ENCODE measurements at places on chromosomes 5 and 9. TPM values are rescaled to one million over a fixed set of nuclear protein-coding genes. Genes with fewer than 3 reads are reported as not detected.
A peak's percentile ranks its signal among the peaks of the same experiment; 100 is the strongest.

DNA sequence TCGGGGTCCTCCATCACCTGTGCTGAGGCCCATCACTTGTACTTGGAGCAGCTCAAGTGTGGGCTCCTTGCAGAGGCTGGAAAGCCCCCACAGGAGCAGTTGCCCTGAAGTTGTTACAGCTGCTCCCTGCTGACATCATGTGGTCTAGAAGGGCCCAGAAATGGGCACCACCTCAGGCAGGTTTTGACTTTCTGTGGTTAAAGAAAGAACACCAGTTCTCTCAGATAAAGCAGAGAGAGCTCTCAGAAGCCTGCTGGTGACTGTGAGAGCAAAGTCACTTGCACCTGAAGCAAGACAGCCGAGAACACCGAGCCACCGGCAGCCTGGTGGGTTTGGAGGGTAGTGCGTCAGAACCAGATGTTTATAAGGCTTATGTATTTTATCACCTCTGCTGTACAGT lies 70.4 kb downstream of the MVB12B start:
- H3K36me3 ChIP-seq, result no peaks in the 10 kb centered on the region
- peaks cover 40% of the 10 kb centered on the region for H3K4me1 ChIP-seq
- no peak overlapping the region for H3K27ac ChIP-seq

- no peaks in the 10 kb centered on the region for H3K4me1 ChIP-seq
- no peaks in the 10 kb centered on the region for H3K36me3 ChIP-seq
- DNase-seq, result no peak
- H3K27me3 ChIP-seq, result no peaks in the 10 kb centered on the region
- no peak overlapping the region for H3K4me3 ChIP-seq
These were observed 74.7 kb downstream of the PPARGC1B start for GRCh38 chr5:149804478-149805450.

DNA sequence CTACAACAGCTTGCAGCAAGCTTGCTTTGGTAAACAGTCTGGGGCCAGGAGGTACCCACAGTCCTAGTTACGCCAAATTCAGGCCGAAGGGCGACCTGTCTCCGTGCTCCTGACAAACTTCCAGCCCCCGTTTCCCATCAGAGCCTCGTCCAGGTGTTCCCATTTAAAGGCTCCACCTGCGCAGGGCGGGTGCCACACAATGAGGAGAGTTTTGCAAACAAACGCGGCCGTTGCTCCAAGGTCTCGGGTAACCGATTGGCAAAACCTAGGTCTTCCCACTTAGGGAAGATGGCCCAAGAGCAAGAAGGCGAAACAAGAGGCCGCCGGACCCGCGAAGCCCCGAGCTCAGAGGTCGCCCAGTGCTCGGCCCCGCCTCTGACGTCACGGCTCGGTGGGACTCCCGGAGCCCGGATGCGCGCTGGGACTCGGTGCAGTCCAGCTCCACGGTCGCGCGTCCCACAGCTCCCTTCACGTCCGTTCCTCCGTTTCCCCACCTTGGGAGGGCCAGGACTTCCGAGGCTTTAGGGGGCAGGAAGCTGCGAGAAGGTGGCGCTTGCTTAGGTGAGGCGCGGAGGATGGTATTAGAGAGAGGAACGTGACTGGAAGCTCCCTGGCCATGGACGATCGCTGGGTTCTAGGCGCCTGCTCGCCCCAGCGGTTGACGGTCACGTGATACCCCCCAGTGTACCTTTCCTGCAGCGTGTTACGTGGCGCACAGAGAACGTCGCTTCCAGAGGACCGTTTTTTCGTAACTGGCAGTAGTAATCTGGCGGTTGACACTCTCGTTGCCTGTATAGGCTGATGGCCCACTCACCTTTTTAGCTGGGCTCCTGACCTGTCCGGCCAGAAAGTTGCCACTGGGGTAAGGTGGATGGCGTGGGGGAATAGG lies 41.8 kb upstream of the KDM4C start:
- no peaks in the 10 kb centered on the region for H3K36me3 ChIP-seq
- DNase-seq, result peak; percentile 58
- peaks cover 6% of the 10 kb centered on the region for H3K4me1 ChIP-seq
- peak overlapping the region; percentile 91 for H3K27ac ChIP-seq

DNA sequence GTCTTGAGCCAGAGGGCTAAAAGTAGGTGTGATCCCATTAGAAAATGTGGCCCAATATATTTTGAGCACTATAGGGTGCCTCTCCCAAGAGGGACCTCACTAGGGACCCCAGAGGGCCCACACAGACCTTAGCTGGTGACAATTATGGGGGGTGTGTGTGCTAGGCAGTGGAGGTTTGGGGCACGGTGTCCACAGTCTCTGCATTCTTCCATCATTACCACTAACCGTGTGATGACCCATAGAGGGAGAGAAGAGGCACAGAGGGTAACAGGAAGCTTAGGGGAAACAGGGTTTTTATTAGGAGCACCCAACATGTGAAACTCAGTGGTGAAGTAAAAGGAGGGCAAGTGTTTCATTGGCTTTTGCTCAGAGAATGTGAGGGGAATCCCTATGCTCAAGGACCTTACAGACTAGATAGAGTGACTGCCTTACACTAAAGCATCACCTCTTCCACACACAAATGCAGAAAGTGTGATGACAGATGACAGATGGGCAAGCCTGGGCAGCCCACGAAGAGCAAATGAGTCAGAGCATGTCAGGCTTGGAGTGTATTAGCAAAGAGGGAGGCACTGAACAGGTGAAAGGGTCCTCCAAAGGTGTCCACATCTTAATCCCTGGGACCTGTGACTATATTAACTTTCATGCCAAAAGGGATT lies 2.5 kb upstream of the ACTL7A start:
- H3K4me1 ChIP-seq, result peaks cover 5% of the 10 kb centered on the region
- no peaks in the 10 kb centered on the region for H3K27me3 ChIP-seq
- H3K27ac ChIP-seq, result no peak overlapping the region
- no peak for DNase-seq
- no peaks in the 10 kb centered on the region for H3K36me3 ChIP-seq

- no peaks in the 10 kb centered on the region for H3K36me3 ChIP-seq
- H3K4me3 ChIP-seq, result no peak overlapping the region
- H3K4me1 ChIP-seq, result peaks cover 4% of the 10 kb centered on the region
- DNase-seq, result no peak
These were observed 38.2 kb downstream of the HMHB1 start for GRCh38 chr5:143850050-143850683.

DNA sequence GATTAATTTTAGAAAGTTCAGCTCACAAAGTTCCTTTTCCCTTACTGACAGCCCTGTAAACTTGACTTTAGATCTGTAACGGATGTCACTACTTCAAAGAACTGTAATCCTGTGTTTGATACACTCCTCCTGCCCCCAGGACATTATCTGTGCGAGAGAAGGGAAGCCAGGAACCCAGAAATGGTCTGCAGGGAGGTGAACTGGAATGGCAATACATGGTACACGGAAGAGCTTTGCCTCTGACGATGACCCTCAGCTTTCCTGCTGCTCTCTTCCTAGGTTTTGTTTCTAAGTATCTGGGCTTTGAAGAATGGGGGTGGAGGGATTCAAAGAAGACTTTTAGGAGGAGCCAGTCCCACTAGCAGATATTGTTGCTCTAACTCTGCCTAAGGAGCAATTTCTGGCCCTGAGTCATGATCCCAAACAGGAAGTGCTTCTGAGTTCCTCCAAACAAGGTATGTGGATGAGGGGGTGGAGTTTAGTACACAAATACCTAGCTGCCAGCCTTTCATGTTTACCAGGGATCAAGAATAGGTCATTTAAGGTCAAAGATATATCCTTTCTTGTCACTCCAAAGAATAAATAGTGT lies 43.4 kb upstream of the TMC1 start:
- H3K27me3 ChIP-seq, result no peaks in the 10 kb centered on the region
- DNase-seq, result no peak
- H3K27ac ChIP-seq, result peak overlapping the region; percentile 3

DNA sequence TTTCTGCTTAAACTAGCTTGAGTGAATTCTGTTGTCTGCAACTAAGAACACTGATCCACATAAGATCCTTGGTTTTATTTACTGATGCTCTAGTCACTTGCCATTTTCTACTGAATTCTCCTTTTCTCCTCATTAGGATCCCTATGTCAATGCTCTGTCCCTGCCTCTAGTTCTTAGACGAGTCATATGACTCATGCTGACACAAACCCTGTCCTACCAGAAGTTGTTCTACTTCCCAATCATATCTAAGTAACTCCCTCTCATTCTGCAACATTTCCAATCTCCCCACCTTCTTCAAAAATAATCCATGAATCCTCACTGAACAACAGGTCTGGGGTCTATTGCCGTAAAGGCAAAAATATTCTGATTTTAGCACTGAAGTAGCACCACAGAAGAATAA lies 47.1 kb upstream of the DMRT1 start:
- no peaks in the 10 kb centered on the region for H3K4me1 ChIP-seq
- H3K27me3 ChIP-seq, result peaks cover 5% of the 10 kb centered on the region
- no peaks in the 10 kb centered on the region for H3K36me3 ChIP-seq
- H3K27ac ChIP-seq, result no peak overlapping the region

DNA sequence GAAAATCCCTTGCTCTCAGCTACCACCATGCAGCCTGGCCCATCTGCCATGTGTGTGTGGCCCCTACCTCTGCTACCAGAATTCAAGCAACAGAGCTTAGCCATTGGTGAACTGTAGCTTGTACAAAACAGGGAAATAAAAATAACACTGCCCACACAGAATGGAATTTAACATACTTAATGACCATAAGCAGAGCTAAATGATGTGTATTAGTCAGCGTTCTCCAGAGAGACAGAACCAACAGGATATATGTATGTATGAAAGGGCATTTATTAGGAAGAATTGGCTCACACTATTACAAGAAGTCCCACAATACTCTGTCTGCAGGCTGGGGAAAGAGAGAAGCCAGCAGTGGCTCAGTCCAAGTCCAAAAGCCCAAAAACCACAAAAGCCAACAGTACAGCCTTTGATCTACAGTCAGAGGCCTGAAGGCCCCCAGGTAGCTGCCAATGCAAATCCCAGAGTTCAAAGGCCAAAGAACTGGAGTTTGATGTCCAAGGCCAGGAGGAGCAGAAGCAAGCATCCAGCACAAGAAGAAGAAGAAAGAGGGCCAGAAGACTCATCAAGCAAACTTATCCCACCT lies 318.8 kb downstream of the DNAH5 start:
- H3K4me3 ChIP-seq, result no peak overlapping the region
- no peaks in the 10 kb centered on the region for H3K4me1 ChIP-seq

The OMD gene
- total RNA-seq, result not detected

- no peaks in the 10 kb centered on the region for H3K27me3 ChIP-seq
- H3K4me1 ChIP-seq, result peaks cover 3% of the 10 kb centered on the region
- H3K36me3 ChIP-seq, result no peaks in the 10 kb centered on the region
- no peak for DNase-seq
These were observed 344.7 kb upstream of the RGMB start for GRCh38 chr5:98428806-98429205.

- no peaks in the 10 kb centered on the region for H3K4me1 ChIP-seq
- H3K4me3 ChIP-seq, result no peak overlapping the region
- no peaks in the 10 kb centered on the region for H3K36me3 ChIP-seq
- H3K27ac ChIP-seq, result no peak overlapping the region
These were observed 12.6 kb downstream of the HK3 start for GRCh38 chr5:176886336-176887251.

GRCh38 chr9:114016629-114017423 lies 61.3 kb downstream of the AMBP start:
- DNase-seq, result peak; percentile 6
- no peak overlapping the region for H3K27ac ChIP-seq
- H3K36me3 ChIP-seq, result no peaks in the 10 kb centered on the region
- H3K4me1 ChIP-seq, result no peaks in the 10 kb centered on the region
- no peak overlapping the region for H3K4me3 ChIP-seq

The GPRIN1 gene
- 3.0 TPM for total RNA-seq

All from activated T-helper 2 cell treated with anti-CD3 and anti-CD28 coated beads, Interferon-gamma antibody, Interleukin-2, Interleukin-4, amounts not matched to agents 10 μg/mL and 5 μg/mL and 100 μg/mL, durations not matched to agents 14 hours and 24 hours and 36 hours (primary cell).